Activated T-helper 1 cell treated with anti-CD3 and anti-CD28 coated beads, Interleukin-2, amount 50 U/mL, for 16 hours (primary cell): ENCODE measurements at places on chromosomes 1 and 21.

DNA sequence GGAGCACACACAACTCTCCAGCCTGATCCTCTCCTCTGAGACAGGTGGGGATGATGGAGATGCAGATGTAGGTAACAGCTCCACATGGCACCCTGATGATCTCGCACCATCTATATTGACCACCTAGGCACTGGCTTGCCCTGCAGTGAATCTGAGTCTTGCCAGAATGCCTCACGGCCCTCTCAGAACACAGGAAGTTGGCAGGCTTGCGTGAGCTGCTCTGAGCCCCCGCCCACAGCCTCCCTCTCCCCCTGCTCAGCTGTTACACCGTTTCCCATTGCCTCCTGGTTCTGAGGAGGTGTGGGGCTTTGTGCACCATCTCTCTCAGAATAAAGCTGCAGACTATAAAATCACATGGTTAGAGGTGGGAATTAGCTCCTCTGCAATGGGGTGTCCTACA lies 48.0 kb downstream of the URB2 start:
- no peak for DNase-seq

DNA sequence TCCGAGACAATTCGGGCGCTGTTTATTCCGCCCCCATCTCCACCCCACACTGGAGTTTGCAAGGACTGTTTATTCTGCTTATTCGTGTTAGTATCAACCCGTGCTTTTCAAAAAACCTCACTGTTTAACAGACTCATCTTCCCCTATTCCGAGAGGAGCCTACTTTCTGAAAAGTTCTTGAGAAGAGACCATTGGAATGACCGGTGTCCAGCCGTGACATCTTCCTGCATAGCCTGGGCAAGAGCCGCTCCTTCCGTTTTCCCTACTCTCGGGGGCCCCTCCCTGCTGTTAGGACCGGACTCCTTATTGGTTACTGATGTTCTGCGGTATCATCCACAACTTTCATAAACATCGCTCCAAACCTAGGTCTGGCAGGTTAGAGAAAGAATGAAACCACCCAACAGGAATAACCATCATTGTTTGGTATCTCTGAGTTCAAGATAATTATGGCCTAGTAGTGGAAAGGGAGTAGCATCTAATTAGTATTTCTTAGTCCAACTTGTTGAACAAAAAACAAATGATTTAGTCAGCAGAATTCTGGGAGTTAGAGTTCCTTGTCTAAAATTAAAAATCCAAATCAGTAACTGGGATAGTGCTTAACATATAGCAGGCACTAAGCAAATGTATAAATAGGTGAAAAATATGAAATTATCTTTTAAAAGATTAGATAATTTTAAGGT lies 837 bp downstream of the STXBP3 start:
- DNase-seq, result no peak

DNA sequence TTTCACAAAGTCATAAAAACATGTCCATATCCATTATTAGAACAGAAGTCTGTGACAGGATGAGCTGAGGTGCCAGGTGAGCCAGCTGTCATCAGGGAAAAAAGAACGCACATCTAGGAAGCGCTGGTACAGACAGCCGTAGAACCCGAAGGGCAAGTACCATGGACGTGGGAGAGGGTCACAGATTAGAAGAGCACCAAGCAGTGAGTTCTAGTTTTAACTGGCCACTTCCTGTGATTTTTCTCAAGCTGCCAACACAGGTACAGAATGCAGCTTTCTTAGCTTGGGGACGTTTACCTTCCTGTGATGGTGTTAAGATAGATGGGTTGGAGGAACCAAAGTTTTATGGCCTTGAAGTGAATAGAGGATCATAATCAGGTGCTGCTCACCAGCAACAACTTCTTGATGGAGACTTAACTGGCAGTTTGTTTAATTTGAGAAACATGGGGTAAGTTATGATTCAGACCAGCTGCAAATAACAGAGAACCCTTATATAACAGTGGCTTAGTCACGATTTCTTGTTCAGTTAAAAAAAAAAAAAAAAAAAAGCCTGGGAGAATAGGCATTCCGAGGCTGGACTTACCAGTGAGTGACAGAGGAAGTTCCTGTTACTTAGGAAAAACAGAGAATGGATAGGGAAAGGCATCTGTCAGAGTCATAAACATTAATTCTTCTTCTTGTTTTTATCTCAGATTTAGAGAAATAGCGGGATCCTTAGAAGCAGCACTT lies 30.9 kb downstream of the AGT start:
- DNase-seq, result no peak

DNA sequence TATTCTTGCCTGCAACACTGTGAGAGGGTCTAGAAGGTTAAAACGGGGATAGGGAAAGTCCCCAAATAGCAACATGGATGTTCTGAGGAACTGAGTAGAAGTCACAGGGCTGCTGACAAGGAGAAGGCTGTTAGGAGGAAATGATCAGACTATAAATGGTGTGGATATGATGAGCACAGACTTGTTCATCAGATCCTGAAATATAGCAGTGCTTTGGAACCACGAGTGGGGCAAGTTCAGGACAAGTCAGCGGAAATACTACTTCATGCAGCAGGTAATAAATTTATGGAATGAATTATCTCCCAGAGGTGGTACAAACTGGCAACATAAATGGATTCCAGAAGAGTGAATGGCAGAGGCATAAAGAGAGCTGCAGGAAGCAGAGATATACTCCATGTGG lies 3.2 kb upstream of the KIAA0040 start:
- no peak for DNase-seq
